ENCODE measurements at places on chromosomes 11 and 22.

- DNase-seq, result no peak
Measured at GRCh38 chr11:26931248-26931631, 62.7 kb upstream of the FIBIN start.

DNA sequence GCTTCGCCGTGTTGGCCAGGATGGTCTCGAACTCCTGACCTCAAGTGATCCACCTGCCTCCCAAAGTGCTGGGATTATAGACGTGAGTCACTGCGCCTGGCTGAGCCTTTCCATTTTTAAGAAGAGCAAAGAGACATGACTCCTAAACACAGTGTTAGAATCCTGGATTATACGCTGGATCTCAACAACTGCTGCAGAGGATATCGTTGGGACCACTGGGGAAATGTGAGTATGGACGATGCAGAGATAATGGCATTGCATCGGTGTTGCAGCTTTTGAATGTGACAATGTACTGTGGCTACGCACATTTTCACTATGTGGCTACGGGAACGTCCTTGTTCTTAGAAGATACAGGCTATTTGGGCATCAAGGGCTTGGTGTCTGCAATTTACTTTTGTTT, 6.2 kb downstream of the MRGPRF start:
- DNase-seq, result no peak

- DNase-seq, result no peak
Measured at GRCh38 chr11:77095551-77096490, 6.8 kb upstream of the OMP start.

GRCh38 chr11:119509969-119510401, 87.0 kb upstream of the THY1 start:
- no peak for DNase-seq

DNA sequence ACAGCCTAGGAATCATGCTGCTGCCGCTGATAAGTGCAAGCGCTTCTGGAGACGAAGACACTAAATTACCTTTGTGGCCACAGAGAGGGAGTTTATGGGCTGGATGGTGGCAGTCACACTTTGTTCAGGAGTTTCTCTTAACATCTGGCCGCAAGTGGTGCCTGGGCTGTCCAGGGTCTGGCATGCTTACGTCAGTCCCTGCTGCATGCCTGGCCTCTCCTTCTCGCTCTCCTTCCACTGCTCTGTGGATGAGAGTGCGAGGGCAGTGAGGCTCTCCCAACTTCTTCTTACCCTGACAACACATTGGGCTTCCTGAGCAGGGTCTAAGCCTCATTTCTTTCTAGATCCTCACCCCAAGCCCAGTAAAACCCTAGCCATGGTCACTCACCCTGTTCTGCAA, 160.7 kb upstream of the SEZ6L start:
- no peak for DNase-seq

- no peak for DNase-seq
Measured at GRCh38 chr11:9992306-9992705, 301.7 kb downstream of the SBF2 start.

- DNase-seq, result no peak
Measured at GRCh38 chr11:112219476-112220232, 6.6 kb upstream of the PTS start.

DNA sequence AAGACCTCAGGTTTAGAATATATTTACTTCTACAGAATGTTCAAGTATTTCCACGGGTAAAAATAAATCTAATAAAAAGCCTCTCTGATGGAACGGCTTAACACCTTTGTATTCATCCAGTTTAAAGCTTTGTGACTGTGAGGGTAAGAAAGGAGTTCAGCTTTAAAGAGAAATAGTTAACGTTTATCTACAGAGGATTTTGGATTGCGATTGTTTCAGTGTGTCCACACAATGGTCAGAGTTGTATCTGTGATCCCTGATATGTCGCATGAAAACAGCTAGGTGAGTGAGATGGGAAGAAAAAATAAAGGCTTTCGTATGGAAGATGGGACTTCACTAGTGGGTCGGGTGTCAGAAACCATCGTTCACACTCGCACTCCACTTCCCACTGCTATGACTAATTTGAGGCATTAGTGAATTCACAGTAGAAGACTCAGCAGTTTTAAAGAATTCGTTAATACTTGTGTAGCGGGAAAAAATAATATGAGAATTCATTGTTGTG, 1.6 kb downstream of the APLP2 start:
- DNase-seq, result no peak

- no peak for DNase-seq
Measured at GRCh38 chr11:120995184-120995583, 28.7 kb upstream of the TBCEL start.

GRCh38 chr11:34653031-34653430, 32.1 kb downstream of the EHF start:
- DNase-seq, result no peak

- DNase-seq, result no peak
Measured at GRCh38 chr11:1062075-1062820, 12.4 kb upstream of the MUC2 start.

DNA sequence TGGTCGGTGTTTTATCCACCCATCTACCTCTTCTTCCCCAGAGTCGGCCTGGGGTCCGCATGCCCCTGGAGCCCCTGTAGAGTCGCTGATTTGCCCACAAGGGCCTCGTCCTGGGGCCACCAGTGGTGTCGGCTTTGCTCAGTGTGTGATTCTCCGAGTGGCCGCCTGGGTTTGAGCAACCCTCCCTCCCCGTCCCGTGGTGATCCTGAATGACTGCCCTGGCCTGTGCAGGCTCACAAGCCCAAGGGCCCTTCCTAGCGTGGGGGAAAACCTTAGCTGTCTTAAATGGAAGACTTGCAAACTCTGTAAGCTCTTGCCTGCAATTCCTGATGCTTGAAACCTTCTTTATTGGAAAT, 128.3 kb downstream of the OSBP2 start:
- DNase-seq, result no peak

DNA sequence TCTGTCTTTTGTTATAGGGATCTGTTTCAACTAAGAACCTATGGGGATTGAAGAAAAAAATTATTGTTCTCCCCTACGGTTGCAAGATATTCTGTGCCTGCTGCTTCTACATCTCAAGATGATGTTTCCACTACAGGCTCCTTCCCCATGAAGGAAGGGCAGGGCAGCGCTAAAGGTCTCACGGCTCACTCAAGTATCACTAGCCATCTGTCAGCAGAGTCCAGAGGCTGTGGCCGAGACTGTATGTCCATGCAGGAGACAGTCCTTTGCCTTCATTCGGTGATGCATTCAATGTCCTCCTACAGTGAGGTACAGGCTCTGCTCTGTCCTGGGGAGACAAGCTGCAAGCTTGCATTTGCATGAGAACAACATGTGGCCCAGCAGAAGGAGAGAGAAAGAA, 518.0 kb downstream of the OPCML start:
- DNase-seq, result no peak

DNA sequence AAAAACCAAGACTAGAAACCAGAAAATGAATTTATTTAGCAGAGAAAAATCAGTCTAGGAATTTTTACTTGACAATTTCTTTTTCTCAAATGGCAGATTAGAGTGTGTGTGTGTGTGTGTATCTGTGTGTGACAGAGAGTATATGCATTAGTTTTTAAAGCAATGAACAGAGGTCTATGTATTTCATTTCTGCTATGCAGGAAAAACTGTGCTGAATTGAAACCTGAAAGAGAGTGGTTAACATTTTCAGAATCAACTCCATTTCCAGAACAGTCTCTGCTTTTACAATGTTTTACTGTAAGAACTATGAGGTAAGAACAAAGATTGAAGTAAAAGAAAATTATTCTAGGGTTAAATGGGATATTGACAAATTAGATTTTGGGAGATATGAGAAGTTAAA, 114.8 kb downstream of the GRM5 start:
- no peak for DNase-seq

DNA sequence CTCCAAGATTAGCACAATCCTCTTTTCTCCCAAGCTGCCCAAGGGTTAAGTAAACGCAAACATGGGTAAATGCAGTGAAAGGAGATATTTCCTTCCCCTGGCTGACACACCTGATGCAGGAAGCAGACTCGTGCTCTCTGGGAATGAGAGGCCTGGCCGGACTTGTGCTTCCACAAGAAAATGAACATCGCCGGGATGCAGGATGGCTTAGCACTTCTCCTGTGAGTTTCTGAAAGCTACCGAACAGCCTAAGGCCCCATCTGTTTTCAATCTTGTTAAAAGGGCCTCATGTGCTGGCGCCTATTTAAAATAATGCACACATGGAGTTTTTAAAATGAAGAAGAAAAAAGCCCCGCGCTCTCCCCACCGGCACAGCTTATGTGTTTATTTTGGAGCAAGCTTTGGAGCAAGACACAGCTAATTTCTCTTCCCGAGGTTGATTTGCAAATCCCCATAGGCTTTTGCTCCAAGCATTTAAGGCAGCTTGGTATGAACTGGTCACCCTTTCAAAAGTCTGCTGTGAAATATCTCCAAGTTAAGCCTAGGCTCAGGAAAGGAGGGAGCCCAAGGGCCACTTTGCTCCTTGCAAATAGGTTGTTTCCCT, 100.9 kb downstream of the SYN3 start:
- DNase-seq, result no peak

GRCh38 chr11:72823105-72823804, 9.0 kb downstream of the ATG16L2 start:
- DNase-seq, result no peak

GRCh38 chr11:69193151-69193550, 37.4 kb downstream of the SMIM38 start:
- DNase-seq, result no peak

DNA sequence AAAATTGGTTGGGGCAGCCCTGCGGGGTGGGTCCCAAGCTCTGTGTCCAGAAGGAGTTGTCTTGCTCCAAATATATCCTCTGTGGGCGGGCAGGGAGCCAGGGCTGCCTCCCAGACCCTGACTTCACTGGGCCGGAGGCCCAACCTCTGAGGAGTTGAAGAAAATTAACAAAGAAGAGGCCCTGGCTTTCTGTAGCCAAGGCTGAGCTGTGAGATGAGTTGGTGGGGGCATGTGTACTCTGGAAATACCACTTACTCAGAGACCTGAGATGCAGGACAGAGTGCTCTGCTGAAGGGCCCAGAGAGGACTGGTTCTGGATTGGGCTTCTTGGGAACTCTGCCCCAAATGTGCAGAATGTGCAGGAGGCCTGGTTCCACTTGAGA, 96.3 kb downstream of the SWAP70 start:
- no peak for DNase-seq

DNA sequence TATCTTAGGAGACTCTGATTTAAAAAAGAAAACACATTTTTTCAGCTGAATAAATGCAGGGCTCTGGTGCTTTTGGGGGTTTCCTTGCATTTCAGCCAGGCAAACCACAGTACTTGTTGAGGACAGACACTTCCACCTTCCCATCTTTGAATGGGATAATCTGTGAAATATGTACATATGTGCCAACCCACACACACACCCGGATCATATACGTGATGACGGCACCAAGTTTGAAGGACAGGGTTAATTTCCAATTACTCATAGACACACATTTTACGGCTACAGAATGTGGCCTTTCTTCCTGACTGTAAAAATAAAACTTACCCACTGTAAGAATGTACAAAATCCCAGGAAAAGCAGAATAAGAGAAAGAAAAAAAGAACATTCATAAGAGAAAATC, 104.4 kb downstream of the MPPED2 start:
- DNase-seq, result no peak

DNA sequence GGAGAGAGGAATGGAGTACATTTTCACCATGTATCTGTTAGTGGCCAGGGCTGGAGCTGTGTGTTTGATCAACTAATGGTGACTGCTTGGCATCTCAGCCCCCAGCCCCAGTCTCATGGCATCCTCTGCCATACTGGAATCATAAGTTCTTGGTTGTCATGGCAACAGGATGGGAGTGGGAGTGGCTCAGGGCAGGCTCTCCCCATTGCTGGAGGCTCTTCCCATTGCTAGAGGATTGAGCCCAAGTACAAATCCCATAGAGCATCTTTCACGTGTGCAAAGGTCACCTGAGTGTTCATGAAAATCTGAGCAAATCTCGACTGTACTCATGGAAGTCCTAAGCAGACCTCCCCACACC, 14.9 kb downstream of the DNAJB13 start:
- DNase-seq, result no peak

GRCh38 chr11:63536669-63537292, at the start of gene PLAAT4:
Gene PLAAT4, plus strand, starts transcription at chr11:63536808. Its CDS starts 61 bp downstream, at chr11:63536869.
- DNase-seq, result no peak

DNA sequence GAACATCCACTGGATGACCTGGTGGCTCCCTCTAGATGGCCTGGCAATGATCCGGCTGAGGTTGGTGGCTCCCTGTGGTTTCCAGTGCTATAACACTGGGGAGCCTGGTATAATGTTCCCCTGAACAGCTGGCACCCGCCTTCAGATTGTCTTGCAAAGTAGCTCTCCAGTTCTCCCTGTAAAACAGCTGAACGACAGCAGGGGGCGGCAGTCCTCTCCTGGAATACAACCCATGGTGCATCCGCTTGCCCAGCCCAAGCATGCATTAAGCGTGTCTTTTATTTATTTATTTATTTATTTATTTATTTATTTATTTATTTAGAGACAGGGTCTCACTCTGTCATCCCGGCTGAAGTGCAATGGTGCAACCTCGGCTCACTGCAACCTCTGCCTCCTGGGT, 258.9 kb downstream of the BUD13 start:
- DNase-seq, result no peak

DNA sequence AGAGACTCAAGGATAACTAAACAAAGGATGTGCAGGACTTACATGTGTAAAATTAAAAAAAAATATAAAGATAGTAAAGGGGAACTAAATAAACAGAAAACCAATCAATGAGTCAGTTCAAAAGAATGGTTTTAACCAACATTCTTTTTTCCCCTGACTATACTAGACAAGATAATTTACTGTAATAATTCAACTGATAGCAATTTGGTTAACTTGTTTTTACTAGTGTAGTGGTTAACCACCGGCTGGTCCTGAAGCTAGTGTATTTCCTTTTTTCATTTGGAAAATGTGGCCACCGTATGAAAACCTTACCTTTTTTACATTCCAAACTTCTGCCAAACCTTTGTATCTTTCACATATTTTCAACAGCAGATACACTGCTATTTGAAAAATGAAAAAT, 123.1 kb downstream of the ARHGAP42 start:
- DNase-seq, result no peak

DNA sequence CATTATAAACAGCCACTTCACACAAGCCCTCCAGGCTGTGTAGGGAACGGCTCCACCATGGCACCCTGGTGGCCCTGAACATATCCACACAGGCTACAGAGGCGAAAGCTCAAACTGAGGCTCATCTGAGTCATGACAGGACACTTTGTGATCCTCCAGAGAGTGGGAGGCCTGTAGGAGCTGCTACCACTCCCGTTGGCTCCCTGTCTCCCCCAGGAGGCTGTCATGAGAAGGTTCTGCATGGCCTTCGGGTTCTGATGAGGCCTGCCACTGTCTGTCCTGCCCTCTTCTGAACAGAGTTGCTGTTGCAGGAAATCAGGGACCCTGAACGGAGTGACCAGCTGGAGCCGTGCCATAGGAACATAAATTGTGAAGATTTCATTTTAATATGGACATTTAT, 23.8 kb upstream of the ALDH3B2 start:
- DNase-seq, result no peak

- no peak for DNase-seq
Measured at GRCh38 chr11:44580701-44581100, 15.2 kb downstream of the CD82 start.

GRCh38 chr22:20251491-20251890, 16.6 kb downstream of the RTN4R start:
- no peak for DNase-seq

- DNase-seq, result no peak
Measured at GRCh38 chr11:70030412-70030811, 47.7 kb upstream of the ANO1 start.

Measured in mesothelial cell of epicardium (in vitro differentiated cells).